Muscle of leg (tissue), 16 donors: ENCODE measurements at places on chromosomes 3 and 15. TPM values are rescaled to one million over a fixed set of nuclear protein-coding genes. Genes with fewer than 3 reads are reported as not detected.

FBXO40 gene
- total RNA-seq, result 2.4 TPM

GOLGA8O gene
- 1.4 TPM for total RNA-seq

DBR1 gene
- 12.0 TPM for total RNA-seq

CCDC80 gene
- total RNA-seq, result 71.0 TPM

SFMBT1 gene
- 7.3 TPM for total RNA-seq

IGSF10 gene
- total RNA-seq, result 22.7 TPM

LMAN1L gene
- total RNA-seq, result 0.04 TPM

- H3K4me3 ChIP-seq, result no peak overlapping the region
- H3K27me3 ChIP-seq, result no peaks in the 10 kb centered on the region
- peaks cover 17% of the 10 kb centered on the region for H3K4me1 ChIP-seq
These were observed 33.8 kb downstream of the MRAS start for GRCh38 chr3:138381950-138382715.

DNA sequence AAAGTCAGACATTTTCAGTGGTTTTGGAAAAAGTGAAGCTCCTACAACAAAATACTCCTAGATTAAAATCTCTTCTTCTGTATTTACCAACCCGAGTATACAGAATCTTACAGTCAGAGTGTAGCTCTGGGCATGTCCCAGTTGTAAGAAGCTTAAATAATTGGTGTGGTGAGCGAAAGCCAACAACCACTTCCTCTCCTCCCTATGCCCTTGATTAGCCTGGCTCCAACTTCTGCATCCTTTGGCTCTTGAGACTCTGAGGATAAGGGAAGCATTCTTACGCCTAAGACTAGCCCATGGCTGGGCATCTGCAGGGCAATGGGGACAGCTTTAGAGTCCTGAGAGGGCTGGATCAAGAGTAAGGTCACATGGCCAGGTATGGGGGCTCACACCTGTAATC is 25.5 kb downstream of the RFT1 start:
- H3K4me3 ChIP-seq, result no peak overlapping the region
- peaks cover 22% of the 10 kb centered on the region for H3K4me1 ChIP-seq
- peaks cover 63% of the 10 kb centered on the region for H3K36me3 ChIP-seq
- no peaks in the 10 kb centered on the region for H3K27me3 ChIP-seq
- no peak overlapping the region for H3K27ac ChIP-seq

- H3K4me3 ChIP-seq, result no peak overlapping the region
- no peak for DNase-seq
- H3K27me3 ChIP-seq, result no peaks in the 10 kb centered on the region
- H3K36me3 ChIP-seq, result no peaks in the 10 kb centered on the region
- no peak overlapping the region for H3K27ac ChIP-seq
These were observed 1356.7 kb downstream of the SI start for GRCh38 chr3:163721596-163721995.

DNA sequence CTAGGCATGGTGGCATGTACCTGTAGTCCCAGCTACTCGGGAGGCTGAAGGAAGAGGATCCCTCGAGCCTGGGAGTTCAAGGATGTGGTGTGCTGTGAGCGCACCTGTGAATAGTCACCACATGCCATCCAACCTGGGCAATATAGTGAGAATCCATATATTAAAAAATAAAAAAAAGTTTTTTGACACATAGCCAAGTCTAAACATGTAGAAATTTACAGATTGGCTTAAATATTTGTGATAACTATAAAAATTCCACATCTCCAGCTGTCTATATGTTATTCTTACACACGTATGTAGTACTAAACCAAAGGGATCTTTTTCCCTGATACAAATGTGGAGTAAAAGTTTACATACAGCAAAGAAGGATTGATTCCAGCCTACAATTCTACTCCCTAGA is 119.7 kb downstream of the CNTN4 start:
- no peak overlapping the region for H3K27ac ChIP-seq
- H3K27me3 ChIP-seq, result no peaks in the 10 kb centered on the region
- DNase-seq, result no peak
- H3K4me1 ChIP-seq, result no peaks in the 10 kb centered on the region

GRCh38 chr15:35932531-35932930 is 386.6 kb upstream of the DPH6 start:
- no peak for DNase-seq
- no peak overlapping the region for H3K27ac ChIP-seq
- H3K4me3 ChIP-seq, result no peak overlapping the region
- no peaks in the 10 kb centered on the region for H3K36me3 ChIP-seq
- H3K27me3 ChIP-seq, result no peaks in the 10 kb centered on the region

DNA sequence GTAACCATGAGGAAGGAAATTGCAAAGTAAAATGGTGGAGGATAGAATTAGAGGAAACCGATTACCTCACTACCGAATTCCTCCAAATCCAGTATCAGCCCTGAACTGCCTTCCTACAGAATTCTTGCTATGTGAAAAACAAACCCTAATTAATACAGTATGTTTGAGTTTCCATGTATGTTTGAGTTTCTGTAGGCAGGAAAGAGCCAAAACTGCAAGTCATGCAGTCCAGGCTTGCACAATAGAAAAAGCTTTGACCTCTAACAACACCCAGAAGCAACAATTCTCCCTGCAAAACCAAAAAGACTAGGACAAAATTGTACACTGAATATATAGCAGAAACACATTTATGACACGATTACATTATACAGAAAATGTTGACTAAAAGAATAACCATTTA is 614.8 kb downstream of the DIPK2A start:
- H3K27ac ChIP-seq, result no peak overlapping the region
- peak; percentile 12 for DNase-seq
- no peak overlapping the region for H3K4me3 ChIP-seq
- no peaks in the 10 kb centered on the region for H3K4me1 ChIP-seq
- no peaks in the 10 kb centered on the region for H3K27me3 ChIP-seq

DNA sequence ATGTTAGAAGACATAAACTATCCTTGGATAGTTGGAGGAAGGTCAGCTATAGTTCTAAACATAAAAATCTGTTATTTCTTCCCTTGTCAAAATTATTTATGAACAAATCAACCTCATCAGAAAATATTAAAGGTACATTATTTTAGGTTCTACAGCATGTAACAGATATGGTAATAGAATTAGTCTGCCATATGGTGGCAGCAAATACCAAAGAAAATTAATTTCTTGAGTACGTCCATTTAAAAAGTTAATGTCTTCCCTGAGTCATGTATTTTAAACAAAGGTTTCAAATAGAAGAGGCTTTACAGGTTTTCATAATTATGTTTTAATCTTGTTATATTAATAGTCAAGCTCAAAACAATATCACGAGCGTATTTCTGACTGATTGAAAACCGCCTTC is 17.9 kb upstream of the ANKRD28 start:
- H3K4me3 ChIP-seq, result no peak overlapping the region
- no peaks in the 10 kb centered on the region for H3K36me3 ChIP-seq
- no peaks in the 10 kb centered on the region for H3K27me3 ChIP-seq
- no peak overlapping the region for H3K27ac ChIP-seq
- DNase-seq, result peak; percentile 75
- no peaks in the 10 kb centered on the region for H3K4me1 ChIP-seq

- H3K36me3 ChIP-seq, result no peaks in the 10 kb centered on the region
- no peaks in the 10 kb centered on the region for H3K27me3 ChIP-seq
- DNase-seq, result peak; percentile 78
- no peak overlapping the region for H3K27ac ChIP-seq
- no peak overlapping the region for H3K4me3 ChIP-seq
- peaks cover 4% of the 10 kb centered on the region for H3K4me1 ChIP-seq
These were observed 89.5 kb upstream of the UBE2E2 start for GRCh38 chr3:23113455-23114171.

DNA sequence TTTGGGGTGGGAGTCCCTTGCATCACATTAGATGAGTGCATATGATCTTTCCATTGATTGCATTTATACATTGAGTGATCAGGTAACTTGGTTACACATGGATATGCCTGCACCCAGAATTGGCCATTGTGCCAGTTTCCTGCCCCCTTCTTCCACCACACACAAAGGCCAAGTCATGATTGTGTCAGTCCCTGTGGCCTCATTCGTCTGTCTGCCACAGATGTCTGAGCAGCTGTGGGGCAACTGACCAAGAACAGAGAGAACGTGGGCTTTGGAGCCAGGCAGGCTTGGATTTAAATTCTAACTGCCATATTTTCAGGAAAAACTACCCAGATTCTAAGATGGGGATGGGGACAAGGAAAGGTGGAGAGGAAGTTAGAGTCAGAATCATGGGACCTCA is 27.0 kb downstream of the CCNL1 start:
- H3K36me3 ChIP-seq, result peaks cover under 1% of the 10 kb centered on the region
- H3K27me3 ChIP-seq, result no peaks in the 10 kb centered on the region
- H3K4me1 ChIP-seq, result peaks cover 41% of the 10 kb centered on the region
- peak; percentile 49 for DNase-seq

DNA sequence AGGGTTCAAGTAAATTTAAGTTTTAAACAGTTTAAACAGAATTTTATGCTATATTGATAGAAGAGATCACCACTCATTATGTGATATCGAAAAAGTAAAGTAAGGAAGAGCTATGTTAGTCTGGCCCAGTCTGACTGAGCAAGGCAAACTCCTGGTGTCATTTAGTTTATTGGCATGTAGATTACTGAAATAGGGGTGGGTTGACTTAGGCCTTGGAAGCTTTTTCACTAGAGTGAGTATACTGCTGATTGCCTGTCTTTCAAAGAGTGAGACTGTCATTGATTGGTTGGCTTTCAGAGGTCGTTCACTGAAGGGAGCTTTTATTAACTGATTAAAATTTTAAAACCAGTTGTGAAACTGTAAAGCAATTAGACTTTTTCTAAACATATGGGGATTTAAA is 294.5 kb downstream of the NAALADL2 start:
- H3K36me3 ChIP-seq, result no peaks in the 10 kb centered on the region
- H3K4me3 ChIP-seq, result no peak overlapping the region
- DNase-seq, result no peak
- no peaks in the 10 kb centered on the region for H3K4me1 ChIP-seq
- no peak overlapping the region for H3K27ac ChIP-seq

GRCh38 chr3:53708001-53708621 is 138.1 kb downstream of the CHDH start:
- DNase-seq, result no peak
- no peak overlapping the region for H3K4me3 ChIP-seq
- peaks cover 3% of the 10 kb centered on the region for H3K27me3 ChIP-seq
- no peak overlapping the region for H3K27ac ChIP-seq
- no peaks in the 10 kb centered on the region for H3K36me3 ChIP-seq

- H3K27me3 ChIP-seq, result no peaks in the 10 kb centered on the region
- H3K36me3 ChIP-seq, result peaks cover 25% of the 10 kb centered on the region
- no peak overlapping the region for H3K4me3 ChIP-seq
- H3K4me1 ChIP-seq, result no peaks in the 10 kb centered on the region
- no peak for DNase-seq
These were observed 16.5 kb upstream of the USP50 start for GRCh38 chr15:50562735-50563640.

DNA sequence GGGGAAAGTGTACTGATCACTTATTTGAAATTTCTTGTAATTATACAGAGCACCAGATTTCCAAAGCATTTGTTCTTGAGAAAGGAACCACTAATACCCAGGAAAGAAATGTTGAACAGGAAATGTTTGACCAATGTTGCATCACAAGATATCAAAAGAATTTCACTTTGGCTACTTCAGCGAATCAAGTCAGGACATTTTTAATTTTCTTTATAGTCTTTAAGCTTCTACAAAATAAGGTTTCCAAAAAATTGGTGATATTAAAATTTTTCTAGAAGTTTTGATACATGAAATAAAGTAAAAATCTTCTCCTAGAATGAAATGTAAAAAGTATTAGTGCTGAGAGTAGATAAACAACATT is 421.9 kb downstream of the MECOM start:
- H3K4me3 ChIP-seq, result no peak overlapping the region
- no peak for DNase-seq
- no peak overlapping the region for H3K27ac ChIP-seq
- H3K36me3 ChIP-seq, result no peaks in the 10 kb centered on the region

- no peaks in the 10 kb centered on the region for H3K27me3 ChIP-seq
- peaks cover 25% of the 10 kb centered on the region for H3K36me3 ChIP-seq
- DNase-seq, result no peak
These were observed 44.5 kb downstream of the OXNAD1 start for GRCh38 chr3:16309558-16309957.

DNA sequence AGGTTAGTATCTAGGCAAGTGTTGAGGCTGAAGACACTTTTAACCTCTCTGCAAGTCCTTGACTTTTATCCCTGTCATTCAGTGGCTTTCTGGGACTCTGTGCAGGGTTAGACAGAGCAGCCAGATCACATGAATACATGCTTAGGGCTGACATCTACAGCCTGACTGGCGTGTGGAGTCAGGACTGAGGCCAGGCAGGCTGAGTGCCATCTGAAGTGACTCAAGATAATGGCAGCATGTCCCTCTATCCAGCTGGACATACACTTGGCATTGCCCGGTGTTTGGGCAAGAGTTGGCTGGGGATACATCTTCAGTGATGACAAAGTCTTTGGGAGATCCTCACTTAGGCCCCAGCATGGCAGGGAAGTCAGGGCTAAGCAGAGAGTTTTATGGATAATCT is 22.4 kb downstream of the DUOX2 start:
- no peak overlapping the region for H3K4me3 ChIP-seq
- no peak for DNase-seq
- no peak overlapping the region for H3K27ac ChIP-seq
- no peaks in the 10 kb centered on the region for H3K4me1 ChIP-seq
- H3K27me3 ChIP-seq, result peaks cover 18% of the 10 kb centered on the region
- H3K36me3 ChIP-seq, result no peaks in the 10 kb centered on the region

GRCh38 chr3:42544492-42545283 is 37.1 kb downstream of the SEC22C start:
- H3K27me3 ChIP-seq, result peaks cover under 1% of the 10 kb centered on the region
- H3K36me3 ChIP-seq, result peaks cover 14% of the 10 kb centered on the region

GRCh38 chr3:128170866-128171516 is 17.7 kb downstream of the EEFSEC start:
- no peak overlapping the region for H3K27ac ChIP-seq
- H3K4me3 ChIP-seq, result no peak overlapping the region
- peak; percentile 89 for DNase-seq
- H3K27me3 ChIP-seq, result no peaks in the 10 kb centered on the region

- H3K4me1 ChIP-seq, result peaks cover 16% of the 10 kb centered on the region
- no peak overlapping the region for H3K4me3 ChIP-seq
- peaks cover 2% of the 10 kb centered on the region for H3K27me3 ChIP-seq
- H3K36me3 ChIP-seq, result no peaks in the 10 kb centered on the region
These were observed 186.7 kb downstream of the UACA start for GRCh38 chr15:70576696-70577095.

DNA sequence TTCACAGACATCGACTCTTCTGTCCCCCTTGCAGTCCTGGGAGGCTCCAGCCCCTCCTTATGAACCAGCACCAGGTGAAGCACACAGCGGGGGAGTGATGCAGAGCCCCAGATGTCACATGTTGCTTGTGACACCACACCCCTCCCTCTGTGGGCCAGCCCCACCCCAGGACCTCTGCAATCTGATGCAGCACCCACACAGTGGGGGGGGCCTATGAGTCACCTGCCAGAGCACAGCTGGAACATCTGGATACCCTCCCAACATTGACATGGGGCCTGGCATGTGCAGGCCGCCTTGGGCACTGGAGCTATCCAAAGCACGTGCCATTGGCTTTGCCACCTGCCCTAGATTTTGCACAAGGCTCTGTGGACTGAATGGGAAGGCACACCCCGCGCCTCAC is 70.5 kb downstream of the FEM1B start:
- H3K4me1 ChIP-seq, result peaks cover 60% of the 10 kb centered on the region
- DNase-seq, result no peak
- H3K27ac ChIP-seq, result no peak overlapping the region
